ENCODE measurements at places on chromosomes 7 and 10.

DNA sequence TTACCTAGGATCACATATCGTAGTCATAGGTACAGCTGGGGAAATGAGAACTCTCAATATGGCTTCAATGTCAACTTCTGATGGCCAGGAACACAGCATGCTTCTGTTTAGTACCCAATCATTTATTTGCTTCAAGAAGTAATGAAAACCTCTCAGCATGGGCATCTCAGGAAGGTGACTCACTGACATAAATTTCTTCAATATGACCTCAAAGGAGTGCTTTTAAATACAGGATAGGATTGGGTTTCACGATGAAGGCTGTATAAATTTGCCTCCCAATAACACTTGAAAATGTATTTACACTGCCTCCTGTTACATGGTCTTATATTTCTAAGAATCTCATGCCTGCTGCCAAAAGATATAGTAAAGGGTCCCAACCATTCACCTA, 15.1 kb downstream of the ITGA8 start:
- no peak for DNase-seq

DNA sequence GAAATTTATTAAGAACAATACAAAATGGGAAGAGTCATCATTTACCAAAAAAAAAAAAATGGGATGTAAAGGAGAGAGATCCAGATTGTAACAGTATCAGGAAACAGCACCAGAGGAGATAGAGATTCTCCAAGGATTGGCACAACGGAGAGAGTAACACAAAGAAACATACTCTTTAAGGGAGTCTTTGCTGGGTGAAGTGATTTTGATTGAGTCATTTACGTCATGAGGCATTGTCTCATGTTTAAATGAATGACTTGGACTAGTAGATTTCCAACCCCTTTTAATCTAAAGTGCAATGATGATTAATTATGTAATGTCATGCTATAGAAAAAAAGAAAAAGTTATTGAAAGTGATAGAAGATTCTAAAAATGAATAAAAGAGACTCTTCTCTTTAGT, 68.8 kb downstream of the ITGB8 start:
- DNase-seq, result no peak

DNA sequence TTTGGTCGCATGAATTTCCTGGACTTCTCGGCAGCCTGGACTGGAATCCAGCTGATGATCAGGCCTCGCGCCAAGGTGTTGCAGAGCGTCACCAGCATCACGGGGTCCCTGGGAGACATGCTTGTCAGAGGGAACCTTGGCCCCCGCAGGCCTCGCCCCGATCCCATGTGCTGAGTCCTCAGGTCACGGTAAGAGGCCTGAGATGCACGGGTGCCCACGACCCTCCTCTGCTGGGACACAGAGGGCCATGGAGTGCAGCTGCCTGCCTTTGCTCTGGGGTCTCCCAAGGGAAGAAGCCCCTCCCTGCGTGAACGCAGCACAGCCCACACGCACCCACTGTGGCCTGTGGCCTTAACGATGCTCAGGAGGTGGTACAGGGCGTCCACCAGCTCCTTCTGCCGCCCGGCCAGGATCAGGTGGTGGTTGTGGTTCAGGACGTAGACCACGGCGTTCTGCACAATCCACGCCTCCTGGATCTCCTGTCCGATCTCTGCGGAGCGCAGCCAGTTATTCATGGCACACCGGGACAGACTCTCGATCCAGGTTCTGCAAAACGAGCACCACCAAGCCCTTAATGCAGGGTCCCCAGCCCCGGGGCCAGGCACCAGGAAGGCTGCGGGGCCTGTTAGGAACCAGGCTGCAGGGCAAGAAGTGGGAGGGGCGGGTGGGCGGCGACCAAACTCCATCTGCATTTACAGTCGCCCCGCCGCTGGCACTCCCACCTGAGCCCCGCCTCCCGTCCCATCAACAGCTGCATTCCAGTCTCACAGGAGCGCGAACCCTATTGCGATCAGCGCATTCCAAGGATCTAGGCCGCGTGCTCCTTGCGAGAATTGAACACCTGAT, 29.4 kb downstream of the CFAP46 start:
- DNase-seq, result no peak

DNA sequence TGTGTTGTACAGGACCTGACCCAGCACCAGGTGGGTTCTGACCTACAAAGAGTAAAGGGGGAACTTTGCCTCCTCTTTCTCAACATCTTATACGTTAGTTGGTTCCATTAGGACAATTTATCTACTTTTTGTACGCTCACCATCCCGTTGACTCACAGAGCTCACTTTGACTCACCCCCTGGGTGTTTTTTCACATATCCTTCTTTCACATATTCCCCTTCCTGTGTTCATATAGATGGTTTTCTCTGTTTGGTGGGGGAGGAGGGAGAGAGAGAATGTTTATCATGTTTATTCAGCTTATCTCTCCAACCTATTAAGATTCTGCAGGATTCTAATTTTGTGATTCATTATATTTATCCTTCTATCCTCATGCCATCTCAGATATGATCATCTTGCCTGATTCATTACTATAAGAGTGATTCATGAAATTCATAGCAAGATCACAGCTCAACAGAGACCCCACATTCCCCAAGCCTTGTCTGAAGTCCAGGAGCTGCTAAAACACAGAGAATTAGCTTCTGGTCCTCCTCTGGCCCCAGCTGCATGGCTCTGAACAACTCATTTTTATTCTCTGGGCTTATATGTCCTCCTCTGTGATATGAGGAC, 37.2 kb downstream of the PRSS2 start:
- no peak for DNase-seq

DNA sequence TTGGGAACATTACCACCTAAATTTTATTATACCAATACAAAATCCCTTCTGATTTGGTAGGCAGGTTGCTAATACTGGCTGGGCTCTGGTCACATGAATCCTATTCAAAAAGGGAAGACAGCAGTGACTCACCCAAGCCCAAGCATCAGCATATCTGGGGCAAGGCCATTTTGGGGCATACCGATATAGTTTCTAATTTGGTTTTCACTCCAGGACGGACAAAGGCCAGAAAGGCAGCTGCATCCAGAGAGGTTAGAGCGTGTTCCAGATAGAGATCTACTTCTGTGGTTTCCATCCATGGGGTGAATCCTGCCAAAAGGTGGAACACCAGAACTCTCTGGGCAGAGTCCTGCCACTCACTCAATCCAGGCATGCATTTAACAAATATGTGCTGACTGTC, 335.8 kb downstream of the ELMO1 start:
- no peak for DNase-seq

DNA sequence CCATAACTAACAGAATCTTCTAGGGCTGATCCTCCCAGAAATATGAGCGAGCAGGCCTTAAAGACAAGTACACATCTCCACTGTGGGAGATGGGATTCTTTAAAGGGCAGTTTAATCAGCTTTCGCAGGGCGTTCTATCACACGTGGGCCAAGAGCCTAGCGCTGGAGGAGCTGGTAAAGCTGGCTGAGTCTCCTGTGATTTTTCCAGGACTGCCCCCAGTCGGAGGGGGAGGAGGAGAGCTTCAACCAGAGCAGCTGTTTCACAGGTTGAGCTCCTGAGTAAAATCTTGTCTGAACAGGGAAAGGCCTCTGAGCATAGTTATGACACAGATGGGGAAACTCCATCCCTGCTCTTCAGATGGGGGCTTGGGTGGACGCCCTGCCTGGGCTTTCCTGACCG, 87.0 kb downstream of the ZNF365 start:
- no peak for DNase-seq

Data from stimulated activated CD8-positive, alpha-beta memory T cell treated with anti-CD3 and anti-CD28 coated beads, Interleukin-15, amount 100 ng/mL, for 24 hours (primary cell).